Activated T-cell treated with anti-CD3 and anti-CD28 coated beads for 4 hours (primary cell): ENCODE measurements at places on chromosomes 5 and 9.

DNA sequence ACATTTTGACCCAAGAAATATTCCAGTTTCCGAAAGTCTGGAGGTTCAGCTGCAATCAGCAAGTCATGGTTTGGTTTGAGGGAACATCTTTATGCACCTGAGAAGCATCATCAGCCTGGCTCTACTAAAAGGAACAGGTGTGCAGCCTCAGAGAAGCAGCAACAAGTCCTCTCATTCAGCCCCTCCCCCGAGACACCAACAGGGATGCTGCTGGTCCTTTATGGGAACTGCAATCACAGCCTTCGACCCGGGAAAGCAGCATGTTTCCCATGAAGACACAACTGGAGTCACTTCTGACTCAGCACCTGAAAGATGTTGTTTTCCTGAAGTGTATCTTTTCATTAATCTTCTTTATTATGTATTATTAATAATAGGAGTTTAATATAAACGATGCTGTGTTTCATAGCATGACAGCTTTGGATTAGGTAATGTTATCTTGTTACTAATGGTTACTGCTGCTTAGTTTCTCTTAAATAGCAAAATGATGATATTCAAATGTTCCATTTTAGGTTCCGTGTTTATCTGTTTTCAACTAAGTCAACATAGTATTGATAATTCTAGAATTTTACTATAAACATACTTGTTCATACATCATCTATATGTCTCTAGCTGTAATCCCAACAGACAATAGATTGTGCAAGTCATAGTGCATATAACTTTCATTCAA, 15.6 kb upstream of the NREP start:
- DNase-seq = no peak

GRCh38 chr5:15525703-15526275, 25.8 kb downstream of the FBXL7 start:
- DNase-seq = no peak

GRCh38 chr5:55680353-55680752, 31.8 kb downstream of the SLC38A9 start:
- DNase-seq = no peak

DNA sequence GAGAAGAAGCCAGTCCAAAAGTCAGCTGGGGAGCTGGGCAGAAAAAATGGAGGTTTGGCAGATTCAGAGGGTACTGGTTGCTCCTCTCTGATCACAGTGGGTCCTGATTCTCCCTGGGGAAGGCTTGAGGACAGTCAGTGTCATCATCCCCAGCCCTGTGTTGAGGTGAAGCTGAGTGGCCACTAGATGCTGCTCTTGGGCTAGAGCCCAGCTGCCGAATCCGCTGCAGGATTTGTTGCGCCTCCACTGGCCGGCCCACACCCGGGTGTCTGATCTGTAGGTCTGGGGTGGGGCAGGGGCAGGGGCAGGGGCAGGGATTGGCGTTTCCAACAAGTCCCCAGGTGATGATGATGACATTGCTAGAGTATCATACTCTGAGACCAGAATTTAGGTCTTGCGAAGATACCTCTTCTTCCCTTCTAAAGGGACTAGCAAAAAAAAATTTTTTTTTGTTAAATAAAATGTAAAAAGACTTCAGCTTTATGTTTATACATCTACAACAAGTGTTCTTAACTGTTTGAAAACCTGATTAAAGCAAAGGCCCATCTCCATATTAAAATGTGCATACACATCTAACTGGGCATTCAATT, 106.8 kb downstream of the PDE6A start:
- no peak for DNase-seq

GRCh38 chr5:139761501-139761900, 34.1 kb upstream of the PSD2 start:
- no peak for DNase-seq

DNA sequence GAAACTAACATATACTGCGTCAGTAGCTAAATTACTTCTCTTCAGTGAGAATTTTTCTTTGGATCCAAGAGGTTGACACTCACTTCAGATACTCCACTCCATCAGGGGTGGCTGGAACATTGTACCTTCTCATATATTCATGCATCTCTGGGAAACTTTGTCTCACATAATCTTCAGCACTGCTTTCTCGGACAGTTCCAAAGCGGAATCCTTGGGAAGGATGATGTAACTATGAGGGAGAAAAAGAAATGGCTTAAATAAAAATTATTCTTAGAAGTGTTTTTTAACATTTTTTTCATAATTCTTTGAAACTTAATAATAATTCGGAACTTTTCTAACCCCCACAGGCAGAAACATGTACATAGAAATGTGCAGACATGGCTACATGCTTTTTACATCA, 33.4 kb upstream of the PPP3R2 start:
- no peak for DNase-seq

DNA sequence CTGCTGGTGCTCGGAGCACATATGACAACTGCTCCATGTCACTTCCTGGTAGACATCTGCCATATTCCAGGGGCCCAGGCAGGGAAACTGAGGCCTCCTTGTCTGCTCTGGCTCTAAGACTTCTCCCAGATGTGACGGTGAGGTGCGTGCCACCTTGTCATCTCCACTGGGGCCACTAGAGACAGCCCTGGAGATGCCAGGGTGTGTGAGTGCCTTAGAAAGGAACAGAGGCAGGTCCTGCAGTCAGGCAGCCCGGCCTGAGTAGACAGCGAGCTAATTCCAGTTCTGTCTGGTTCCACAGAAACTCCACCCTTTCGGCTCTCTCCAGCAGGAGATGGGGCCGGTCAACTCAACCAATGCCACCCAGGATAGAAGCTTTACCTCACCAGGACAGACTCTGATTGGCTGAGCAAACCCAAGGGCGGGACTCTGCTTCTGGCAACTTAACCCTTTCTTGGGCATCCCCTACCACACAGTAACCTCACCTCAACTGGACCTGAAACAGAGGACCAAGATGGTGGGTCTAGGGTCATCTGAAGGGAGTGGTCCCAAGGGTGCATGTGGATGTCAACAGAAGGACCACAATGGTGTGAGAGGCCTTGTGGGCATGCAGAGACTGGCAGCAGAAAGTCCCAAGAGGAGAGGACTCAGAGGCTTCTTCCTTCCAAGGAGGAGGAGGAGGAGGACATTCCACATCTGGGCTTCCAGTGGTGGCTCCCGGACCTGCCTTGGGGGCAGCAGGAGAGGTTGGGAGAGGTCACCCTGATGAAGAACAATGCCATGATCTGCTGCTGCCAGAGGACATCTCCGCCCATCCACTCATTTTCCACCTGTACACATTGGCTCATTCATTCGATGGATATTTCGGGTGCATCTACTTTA, 77.7 kb downstream of the RGS3 start:
- no peak for DNase-seq

DNA sequence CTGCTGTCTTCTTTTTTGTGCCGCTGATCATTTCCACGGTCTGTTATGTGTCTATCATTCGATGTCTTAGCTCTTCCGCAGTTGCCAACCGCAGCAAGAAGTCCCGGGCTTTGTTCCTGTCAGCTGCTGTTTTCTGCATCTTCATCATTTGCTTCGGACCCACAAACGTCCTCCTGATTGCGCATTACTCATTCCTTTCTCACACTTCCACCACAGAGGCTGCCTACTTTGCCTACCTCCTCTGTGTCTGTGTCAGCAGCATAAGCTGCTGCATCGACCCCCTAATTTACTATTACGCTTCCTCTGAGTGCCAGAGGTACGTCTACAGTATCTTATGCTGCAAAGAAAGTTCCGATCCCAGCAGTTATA, 17.1 kb downstream of the F2R start:
- no peak for DNase-seq

GRCh38 chr5:53482717-53483638, 2.5 kb downstream of the FST start:
- DNase-seq = no peak
